Dermis microvascular lymphatic vessel endothelial cell (primary cell): ENCODE measurements at places on chromosomes 2 and 18. TPM values are rescaled to one million over a fixed set of nuclear protein-coding genes. Genes with fewer than 3 reads are reported as not detected.

The TMEM178A gene
- total RNA-seq = 0.25 TPM in 1 of 2 replicates, not detected in the other

The PNKD gene
- total RNA-seq = 19.8 and 26.9 TPM in 2 replicates

The DHX57 gene
- 12.0 and 13.5 TPM in 2 replicates for total RNA-seq

The IL1F10 gene
- total RNA-seq = not detected in 2 replicates

The CNTNAP5 gene
- total RNA-seq = not detected in 2 replicates

The CACNB4 gene
- total RNA-seq = under 0.01 and 0.25 TPM in 2 replicates

The TCF4 gene
- 424 and 459 TPM in 2 replicates for total RNA-seq

The HAAO gene
- not detected in 2 replicates for total RNA-seq

The TFCP2L1 gene
- not detected in 2 replicates for total RNA-seq

The R3HDM1 gene
- total RNA-seq = 4.6 and 5.1 TPM in 2 replicates

The CAB39 gene
- 46.0 and 56.9 TPM in 2 replicates for total RNA-seq

The FHL2 gene
- 21.3 and 33.0 TPM in 2 replicates for total RNA-seq

The ARHGAP28 gene
- total RNA-seq = 2.3 and 3.2 TPM in 2 replicates

The SIX3 gene
- not detected in 2 replicates for total RNA-seq

The MAP3K19 gene
- total RNA-seq = not detected in 2 replicates

The TMEM87B gene
- 26.8 and 28.7 TPM in 2 replicates for total RNA-seq
